Glomerular endothelial cell (primary cell): ENCODE measurements at places on chromosomes 16 and 17. TPM values are rescaled to one million over a fixed set of nuclear protein-coding genes. Genes with fewer than 3 reads are reported as not detected.

Gene PYDC1
- total RNA-seq = not detected in 2 replicates

Gene AOC3
- 0.05 and 0.82 TPM in 2 replicates for total RNA-seq

- DNase-seq = no peak
Measured at GRCh38 chr17:27808628-27809027, 8.3 kb upstream of the NOS2 start.

Gene PROCA1
- 0.23 TPM in 1 of 2 replicates, not detected in the other for total RNA-seq

Gene SLC39A11
- total RNA-seq = 5.8 and 17.7 TPM in 2 replicates

GRCh38 chr16:65012357-65012756, 109.5 kb downstream of the CDH11 start:
- DNase-seq = no peak

DNA sequence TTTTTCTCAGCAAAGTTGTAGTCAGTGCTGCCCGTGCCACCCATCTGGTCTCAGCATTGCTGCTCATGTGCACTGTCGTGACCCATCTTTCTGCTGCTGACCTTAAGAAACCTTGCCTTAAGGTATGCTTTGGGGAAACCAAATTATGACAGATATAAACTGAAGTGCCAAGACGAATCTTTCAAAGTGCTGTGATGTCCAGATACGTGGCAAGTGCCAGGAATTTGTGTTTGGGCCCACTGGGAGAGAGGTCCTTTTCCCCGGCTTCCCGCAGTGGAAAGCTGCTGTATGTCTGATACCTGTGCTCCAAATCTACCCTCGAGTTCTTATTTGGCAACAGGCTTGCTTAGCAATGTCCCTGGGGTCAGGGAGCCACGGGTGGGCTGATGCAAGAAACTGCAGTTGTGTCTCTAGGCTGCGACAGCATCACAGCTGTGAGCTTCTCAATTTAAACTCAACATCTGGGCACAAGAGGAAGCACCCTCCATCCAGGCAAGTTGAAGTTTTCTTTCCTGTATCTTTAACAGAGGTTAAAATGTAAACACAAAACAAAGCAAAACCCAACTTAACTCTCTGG, 30.3 kb upstream of the TOX3 start:
- no peak for DNase-seq

DNA sequence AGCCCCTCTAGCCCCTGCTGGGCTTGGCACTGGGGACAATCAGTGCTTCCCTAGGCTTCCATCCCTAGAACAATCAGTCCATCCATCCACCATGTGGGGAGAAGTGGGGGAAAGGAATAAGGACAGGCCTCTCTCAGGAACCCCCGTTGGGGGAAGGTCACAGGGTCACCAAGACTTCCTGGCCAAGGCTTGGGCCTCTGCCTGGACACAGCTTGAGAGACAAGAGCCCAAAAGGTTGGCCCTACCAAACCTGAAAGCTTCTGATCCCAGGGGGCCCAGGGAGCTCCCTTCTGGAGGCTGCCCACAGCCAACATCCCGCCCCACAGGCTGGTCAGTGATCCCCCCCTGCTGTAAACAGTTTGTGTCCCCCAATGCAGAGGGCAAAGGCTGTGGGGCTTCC, 16.2 kb upstream of the MTMR4 start:
- DNase-seq = no peak

Gene PITPNM3
- total RNA-seq = 0.15 and 0.82 TPM in 2 replicates

GRCh38 chr17:2455956-2456355, 55.1 kb upstream of the MNT start:
- DNase-seq = no peak

DNA sequence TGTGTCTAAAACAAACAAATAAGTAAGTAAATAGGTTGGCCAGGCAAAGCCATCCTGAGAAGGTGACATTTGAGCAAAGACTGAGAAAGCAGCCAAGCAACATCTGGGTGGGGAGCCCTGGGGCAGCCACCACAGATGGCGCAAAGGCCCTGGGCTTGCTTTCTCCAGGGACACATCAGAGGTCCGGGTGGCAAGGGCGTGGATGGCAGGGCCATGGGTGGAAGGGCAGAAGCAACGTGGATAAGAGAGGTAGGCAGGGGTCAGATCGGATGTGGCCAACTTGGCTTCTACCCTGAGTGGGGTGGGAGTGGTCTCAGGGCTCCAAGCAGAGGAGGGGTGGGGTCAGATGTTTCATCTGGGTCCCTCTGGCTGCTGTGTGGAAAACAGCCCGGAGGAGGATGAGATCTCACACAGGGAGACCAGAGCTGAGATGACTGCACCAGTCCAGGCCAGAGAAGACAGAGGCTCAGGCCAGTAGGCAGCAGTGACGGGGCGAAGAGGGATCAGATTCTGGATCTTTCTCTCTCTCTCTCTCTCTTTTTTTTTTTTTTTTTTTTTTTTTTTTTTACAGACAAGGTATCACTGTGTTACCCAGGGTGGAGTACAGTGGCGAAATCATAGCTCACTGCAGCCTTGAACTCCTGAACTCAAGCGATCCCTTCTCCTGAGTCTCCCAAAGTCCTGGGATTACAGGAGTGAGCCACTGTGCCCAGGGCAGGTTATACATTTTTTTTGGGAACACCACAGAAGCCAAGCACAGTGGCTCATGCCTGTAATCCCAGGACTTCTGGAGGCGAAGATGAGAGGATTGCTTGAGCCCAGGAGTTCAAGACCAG, 6.1 kb upstream of the SPN start:
- DNase-seq = no peak

GRCh38 chr16:56438038-56438437, 12.7 kb upstream of the AMFR start:
- no peak for DNase-seq

DNA sequence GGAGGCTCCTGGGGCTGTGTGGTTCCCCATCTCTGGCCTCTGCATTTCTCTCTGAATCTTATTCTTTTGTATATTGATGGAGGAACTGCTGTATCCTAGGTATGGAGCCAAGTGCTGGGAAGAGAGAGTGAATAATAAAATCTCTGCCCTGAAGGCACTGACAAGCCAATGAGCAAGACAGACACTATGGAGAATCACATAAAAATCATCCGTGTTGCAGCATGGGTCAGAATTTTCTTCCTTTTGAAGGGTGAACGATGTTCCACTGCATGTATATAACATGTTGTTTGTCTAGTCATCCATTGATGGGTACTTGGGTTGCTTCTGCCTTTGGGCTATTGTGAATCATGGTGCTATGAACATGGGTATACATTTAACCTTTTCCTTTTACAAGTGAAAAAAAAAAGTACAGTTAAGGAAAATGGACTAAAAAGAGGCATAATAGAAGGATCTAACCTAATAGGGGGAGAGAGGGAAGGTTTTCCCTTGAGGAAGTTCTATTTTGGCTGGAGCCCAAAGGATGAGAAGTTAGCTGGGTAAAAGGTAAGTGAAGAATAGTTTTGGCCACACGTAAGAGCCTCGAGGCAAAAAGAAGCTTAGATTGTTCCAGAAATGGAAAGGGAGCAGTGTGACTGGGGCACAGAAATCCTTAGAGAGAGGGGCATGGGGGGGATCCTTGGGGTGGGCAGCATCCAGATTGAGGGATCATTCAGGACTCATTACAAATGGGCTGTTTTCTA, 32.3 kb upstream of the GNA13 start:
- DNase-seq = no peak

DNA sequence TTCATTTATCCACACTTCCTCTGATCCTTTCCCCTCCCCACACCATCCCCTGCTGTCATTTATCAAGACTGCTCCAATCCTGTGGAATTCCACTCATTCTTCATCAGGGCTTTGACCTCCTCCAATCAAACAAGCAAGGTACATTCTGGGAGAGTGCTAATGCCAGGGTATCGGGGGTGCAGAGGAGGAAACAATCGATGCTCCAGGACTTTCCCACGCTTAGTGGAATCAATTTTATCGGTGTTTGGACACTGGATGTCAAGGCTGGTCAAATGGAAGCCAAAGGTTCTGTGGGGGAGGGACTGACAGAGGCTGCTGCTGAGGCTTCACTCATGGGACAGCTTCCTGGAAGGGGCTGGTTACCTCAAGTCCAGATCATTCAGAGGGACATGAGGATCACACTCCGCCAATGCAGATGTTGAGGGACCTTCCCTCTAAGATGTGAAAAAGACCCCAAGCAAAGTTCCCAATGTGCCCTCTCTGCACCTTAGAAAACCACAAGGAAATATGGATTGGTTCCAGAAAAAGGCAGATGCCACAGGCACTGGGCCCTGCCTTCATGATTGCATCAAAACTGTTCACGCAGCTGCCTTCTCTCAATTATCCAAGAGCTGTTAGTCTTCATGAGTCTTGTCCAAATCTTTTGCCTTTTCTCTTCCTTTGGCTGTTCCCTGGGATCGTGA, 44.7 kb upstream of the SOX9 start:
- DNase-seq = no peak

- DNase-seq = no peak
Measured at GRCh38 chr17:20128036-20128667, 119.0 kb downstream of the SPECC1 start.

Gene PABPN1L
- total RNA-seq = not detected in 2 replicates

GRCh38 chr16:88967830-88968588, 9.0 kb downstream of the CBFA2T3 start:
- no peak for DNase-seq

Gene EME1
- total RNA-seq = 2.7 and 3.9 TPM in 2 replicates

GRCh38 chr16:89952551-89952950, 4.0 kb downstream of the DEF8 start:
- no peak for DNase-seq

- no peak for DNase-seq
Measured at GRCh38 chr16:18800775-18801144, 589 bp downstream of the ARL6IP1 start.

DNA sequence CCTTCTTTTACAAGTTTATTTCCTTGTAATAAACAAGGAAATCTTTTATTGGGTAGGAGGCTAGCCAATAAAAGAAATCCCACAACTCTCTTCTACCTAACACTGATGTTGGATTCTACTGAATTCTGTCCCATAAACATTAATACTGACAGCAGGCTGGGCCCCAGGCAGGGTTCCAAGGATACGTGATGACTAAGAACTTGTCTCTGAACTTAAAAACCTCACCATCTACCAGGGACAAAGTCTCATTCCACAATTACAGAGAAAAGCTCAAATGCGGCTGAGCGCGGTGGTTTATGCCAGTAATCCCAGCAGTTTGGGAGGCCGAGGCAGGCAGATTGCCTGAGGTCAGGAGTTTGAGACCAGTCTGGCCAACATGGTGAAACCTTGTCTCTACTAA, 64.9 kb downstream of the ARHGAP17 start:
- no peak for DNase-seq

GRCh38 chr16:82055728-82056549, 20.9 kb downstream of the HSD17B2 start:
- DNase-seq = no peak

Gene TPSD1
- not detected in 2 replicates for total RNA-seq

GRCh38 chr16:57166451-57166850, 19.4 kb downstream of the PSME3IP1 start:
- no peak for DNase-seq

Gene RNF222
- total RNA-seq = not detected in 2 replicates

Gene RAB26
- total RNA-seq = 0.48 and 1.3 TPM in 2 replicates

- no peak for DNase-seq
Measured at GRCh38 chr16:2811703-2812471, 5.2 kb upstream of the PRSS21 start.

Gene ASPA
- not detected in 2 replicates for total RNA-seq

Gene TAT
- not detected in 2 replicates for total RNA-seq

DNA sequence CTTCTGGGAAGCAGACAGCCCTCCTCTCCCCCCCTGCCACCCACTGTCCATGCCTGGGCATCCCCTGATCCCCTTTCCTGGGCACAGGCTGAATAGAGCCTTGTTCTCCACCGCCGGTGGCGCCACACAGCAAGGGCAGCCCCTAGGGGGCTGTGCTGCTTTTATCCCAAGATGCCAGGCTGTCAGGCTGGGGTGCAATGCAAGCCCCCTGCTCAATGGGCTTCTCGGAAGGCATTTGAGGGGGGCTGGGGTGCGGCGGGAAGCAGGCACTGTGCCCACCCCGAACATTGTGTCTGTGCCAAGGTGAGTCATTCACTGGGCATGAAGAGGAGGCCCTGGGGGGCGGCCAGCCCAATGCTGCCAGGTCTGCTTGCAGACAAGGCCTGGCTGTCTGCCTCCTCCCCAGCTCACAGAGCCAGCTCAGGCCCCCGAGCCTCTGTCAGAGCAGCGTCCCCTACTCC, 1.5 kb upstream of the GFAP start:
- DNase-seq = no peak

Gene KRTAP1-1
- not detected in 2 replicates for total RNA-seq

Gene KRTAP4-9
- not detected in 2 replicates for total RNA-seq

GRCh38 chr16:71565812-71566700, 10.8 kb downstream of the TAT start:
- no peak for DNase-seq

Gene SMPD3
- not detected in 2 replicates for total RNA-seq

- DNase-seq = no peak
Measured at GRCh38 chr17:70969521-70970034, 800.2 kb downstream of the KCNJ2 start.

- no peak for DNase-seq
Measured at GRCh38 chr17:14428648-14429029, 127.8 kb downstream of the HS3ST3B1 start.

Gene WSCD1
- 40.4 and 54.1 TPM in 2 replicates for total RNA-seq

Gene SULT1A3
- 10.2 and 19.4 TPM in 2 replicates for total RNA-seq

Gene SLC5A11
- total RNA-seq = 0.29 TPM in 1 of 2 replicates, not detected in the other

Gene PDILT
- not detected in 2 replicates for total RNA-seq

Gene C1QBP
- 166 and 196 TPM in 2 replicates for total RNA-seq

- DNase-seq = no peak
Measured at GRCh38 chr17:67218385-67218950, 26.5 kb downstream of the HELZ start.

Gene TRAF7
- 88.4 and 102 TPM in 2 replicates for total RNA-seq

DNA sequence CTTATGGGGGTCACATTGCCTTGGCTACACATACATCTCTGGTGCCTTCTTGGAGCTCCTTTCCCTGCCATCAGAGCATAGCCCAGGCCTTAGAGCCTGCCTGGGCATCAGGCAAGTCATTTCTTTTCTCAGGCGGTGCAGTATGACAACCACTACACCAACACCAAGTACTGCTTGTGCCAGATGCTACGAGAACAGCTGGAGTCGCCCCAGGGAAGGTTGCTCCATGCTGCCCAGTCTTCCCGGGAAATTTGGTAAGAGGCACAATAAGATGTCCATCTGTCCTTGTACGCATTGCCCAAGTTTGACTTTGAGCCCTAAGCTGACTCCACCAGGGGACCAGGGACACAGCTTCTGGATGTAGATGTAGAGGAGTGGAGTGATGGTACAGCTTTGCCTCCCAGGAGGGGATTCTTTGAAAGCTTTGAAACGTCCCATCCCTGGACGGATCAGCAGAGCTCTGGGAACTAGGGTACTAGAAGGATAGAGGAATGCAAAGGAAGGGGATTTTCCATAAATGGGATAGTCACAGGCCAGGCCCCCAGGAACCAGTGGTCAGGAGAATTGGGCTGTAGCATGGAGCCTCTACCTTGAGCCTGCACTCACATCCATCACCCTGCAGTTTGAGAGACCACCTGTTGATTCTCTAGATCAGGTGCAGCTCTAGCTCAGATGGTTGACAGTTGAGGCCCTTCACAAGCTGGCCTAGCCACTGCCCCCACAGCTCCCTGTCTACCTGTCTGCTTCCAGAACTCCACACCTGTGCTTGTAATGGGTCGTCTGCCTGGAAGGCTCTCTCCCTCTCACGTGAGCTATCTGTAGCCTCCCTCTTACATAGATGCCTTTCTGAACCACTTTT, 11.0 kb upstream of the NFATC3 start:
- no peak for DNase-seq
